ENCODE measurements at places on chromosomes 5 and 9. TPM values are rescaled to one million over a fixed set of nuclear protein-coding genes. Genes with fewer than 3 reads are reported as not detected.

GRCh38 chr9:79581794-79582193 is 10.0 kb downstream of the TLE4 start:
- DNase-seq, result peak; percentile 16
- H3K27me3 ChIP-seq, result no peaks in the 10 kb centered on the region
- no peak overlapping the region for H3K27ac ChIP-seq
- peaks cover 70% of the 10 kb centered on the region for H3K4me1 ChIP-seq

DNA sequence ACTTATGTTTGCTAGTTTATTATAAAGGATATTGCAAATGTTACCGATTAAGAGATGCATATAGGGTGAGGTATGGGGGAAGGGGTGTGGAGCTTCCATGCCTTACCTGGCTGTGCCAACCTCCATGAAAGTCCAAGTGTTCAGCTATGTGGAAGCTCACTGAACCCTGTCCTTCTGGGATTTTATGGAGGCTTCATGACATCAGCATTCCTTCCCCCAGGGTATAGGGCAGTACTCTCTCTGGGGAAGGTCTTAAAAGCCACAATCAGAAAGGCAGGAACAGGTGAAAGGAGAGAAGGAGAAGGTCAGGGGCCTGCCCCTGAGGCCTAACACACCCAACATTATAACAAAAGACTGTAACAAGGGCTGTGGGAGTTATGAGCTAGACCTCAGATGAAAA is 592.6 kb downstream of the PDE4D start:
- no peak overlapping the region for H3K4me3 ChIP-seq
- no peaks in the 10 kb centered on the region for H3K36me3 ChIP-seq
- H3K27me3 ChIP-seq, result no peaks in the 10 kb centered on the region
- H3K4me1 ChIP-seq, result no peaks in the 10 kb centered on the region
- DNase-seq, result no peak
- no peak overlapping the region for H3K27ac ChIP-seq

DNA sequence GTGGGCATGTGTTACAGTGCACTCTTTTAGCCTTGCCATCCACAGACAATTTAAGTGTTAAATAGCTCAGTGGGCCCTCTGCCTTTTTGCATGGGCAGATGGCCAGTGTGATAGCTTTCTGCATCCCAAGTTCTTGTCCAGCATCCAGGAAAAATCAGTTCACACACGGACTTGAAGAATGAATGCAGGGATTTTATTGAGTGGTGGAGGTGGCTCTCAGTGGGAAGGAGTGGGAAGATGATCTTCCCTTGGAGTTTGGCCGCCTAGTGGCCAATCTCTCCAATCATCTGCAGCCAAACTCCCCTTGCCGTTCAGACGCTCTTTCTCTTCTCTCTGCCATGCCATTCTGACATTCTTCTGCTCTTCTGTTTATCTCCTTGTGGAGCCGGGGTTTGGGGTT is 322.4 kb upstream of the GRAMD2B start:
- no peaks in the 10 kb centered on the region for H3K4me1 ChIP-seq
- no peak overlapping the region for H3K4me3 ChIP-seq
- H3K27me3 ChIP-seq, result no peaks in the 10 kb centered on the region
- no peak overlapping the region for H3K27ac ChIP-seq
- DNase-seq, result no peak
- no peaks in the 10 kb centered on the region for H3K36me3 ChIP-seq

DNA sequence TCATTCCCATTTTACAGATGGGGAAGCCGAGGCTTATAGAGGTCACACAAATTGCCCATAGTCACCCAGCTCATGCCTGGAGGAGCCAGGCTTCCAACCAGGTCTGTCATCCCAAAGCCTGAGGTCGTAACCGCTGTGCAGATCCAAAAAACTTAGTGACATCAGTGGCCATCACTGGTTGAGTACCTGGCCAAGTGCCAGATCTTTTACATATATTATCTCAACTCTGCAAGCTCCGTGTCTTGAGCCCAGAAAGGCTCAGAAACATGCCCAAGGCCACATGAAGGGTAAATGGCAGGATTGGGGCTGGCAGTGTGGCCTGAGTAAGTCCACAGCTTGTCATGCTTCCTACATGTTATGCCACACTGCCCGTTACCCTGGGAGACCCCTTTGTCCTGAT is 13.5 kb downstream of the CFAP77 start:
- H3K4me1 ChIP-seq, result no peaks in the 10 kb centered on the region
- H3K4me3 ChIP-seq, result no peak overlapping the region

- H3K4me1 ChIP-seq, result no peaks in the 10 kb centered on the region
- H3K36me3 ChIP-seq, result no peaks in the 10 kb centered on the region
- no peaks in the 10 kb centered on the region for H3K27me3 ChIP-seq
- no peak overlapping the region for H3K27ac ChIP-seq
- no peak overlapping the region for H3K4me3 ChIP-seq
- DNase-seq, result no peak
These were observed 105.6 kb upstream of the CDH10 start for GRCh38 chr5:24750355-24750754.

DNA sequence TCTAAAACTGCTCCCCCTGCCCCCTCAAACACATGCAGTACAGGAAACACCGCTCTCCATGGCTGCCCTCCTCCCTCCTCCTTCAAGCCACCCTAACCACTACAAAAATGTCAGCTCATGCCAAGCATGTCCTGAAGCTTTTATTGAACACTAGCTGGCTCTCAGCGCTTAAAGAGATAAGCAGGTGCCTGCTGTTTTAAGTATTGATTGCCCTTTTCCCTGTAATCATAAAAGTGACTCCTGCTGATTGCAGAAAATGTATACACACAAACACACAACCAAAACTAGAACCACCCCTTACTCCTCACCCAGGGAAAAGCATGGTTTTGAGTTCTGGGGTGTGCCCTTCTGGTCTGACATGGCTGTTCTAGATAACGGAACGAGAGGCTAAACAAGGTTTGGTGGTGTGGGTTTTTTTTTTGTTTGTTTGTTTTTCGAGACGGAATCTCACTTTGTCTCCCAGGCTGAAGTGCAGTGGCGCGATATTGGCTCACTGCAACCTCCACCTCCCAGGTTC is 3.7 kb upstream of the UCK1 start:
- H3K27me3 ChIP-seq, result no peaks in the 10 kb centered on the region
- H3K4me1 ChIP-seq, result peaks cover 47% of the 10 kb centered on the region
- peak; percentile 65 for DNase-seq
- H3K27ac ChIP-seq, result no peak overlapping the region
- H3K4me3 ChIP-seq, result peak overlapping the region; percentile 44

DNA sequence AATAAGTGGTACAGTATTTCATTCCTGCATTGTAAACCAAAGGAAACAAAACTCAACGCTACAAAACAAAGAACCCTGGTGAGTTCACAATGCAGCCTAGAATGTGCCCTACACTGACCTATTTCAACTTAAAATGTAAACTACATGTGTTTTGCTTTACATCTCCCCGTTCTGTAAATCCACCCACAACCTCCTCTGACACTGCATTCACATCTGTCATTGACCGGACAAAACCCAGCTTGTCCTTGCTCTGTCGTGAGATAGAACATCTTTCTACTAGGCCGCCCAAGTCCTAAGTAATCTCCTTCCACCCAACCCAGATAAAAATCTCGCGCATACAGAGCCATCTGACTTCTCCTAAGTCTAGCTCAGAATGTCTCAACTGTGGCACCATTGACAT is 6.1 kb upstream of the VLDLR start:
- H3K27ac ChIP-seq, result no peak overlapping the region
- H3K27me3 ChIP-seq, result no peaks in the 10 kb centered on the region
- no peaks in the 10 kb centered on the region for H3K36me3 ChIP-seq
- H3K4me1 ChIP-seq, result no peaks in the 10 kb centered on the region

- peaks cover 29% of the 10 kb centered on the region for H3K4me1 ChIP-seq
- no peaks in the 10 kb centered on the region for H3K36me3 ChIP-seq
- no peaks in the 10 kb centered on the region for H3K27me3 ChIP-seq
- H3K27ac ChIP-seq, result no peak overlapping the region
These were observed 78.6 kb downstream of the PBX3 start for GRCh38 chr9:125825762-125826161.

- H3K27me3 ChIP-seq, result no peaks in the 10 kb centered on the region
- H3K36me3 ChIP-seq, result no peaks in the 10 kb centered on the region
- H3K27ac ChIP-seq, result no peak overlapping the region
- DNase-seq, result no peak
- no peak overlapping the region for H3K4me3 ChIP-seq
These were observed 39.2 kb upstream of the RARS1 start for GRCh38 chr5:168446983-168447619.

GRCh38 chr9:99327667-99328066 is 105.6 kb downstream of the SEC61B start:
- H3K4me1 ChIP-seq, result no peaks in the 10 kb centered on the region
- H3K27me3 ChIP-seq, result no peaks in the 10 kb centered on the region
- H3K4me3 ChIP-seq, result no peak overlapping the region
- H3K36me3 ChIP-seq, result no peaks in the 10 kb centered on the region
- H3K27ac ChIP-seq, result no peak overlapping the region

GRCh38 chr5:100502684-100503083 is 32.5 kb upstream of the FAM174A start:
- H3K36me3 ChIP-seq, result no peaks in the 10 kb centered on the region
- H3K27me3 ChIP-seq, result no peaks in the 10 kb centered on the region
- DNase-seq, result no peak

- no peaks in the 10 kb centered on the region for H3K36me3 ChIP-seq
- H3K4me3 ChIP-seq, result no peak overlapping the region
- no peaks in the 10 kb centered on the region for H3K27me3 ChIP-seq
- no peak for DNase-seq
- peaks cover 28% of the 10 kb centered on the region for H3K4me1 ChIP-seq
These were observed 73.0 kb downstream of the PTPDC1 start for GRCh38 chr9:94157050-94157801.

DNA sequence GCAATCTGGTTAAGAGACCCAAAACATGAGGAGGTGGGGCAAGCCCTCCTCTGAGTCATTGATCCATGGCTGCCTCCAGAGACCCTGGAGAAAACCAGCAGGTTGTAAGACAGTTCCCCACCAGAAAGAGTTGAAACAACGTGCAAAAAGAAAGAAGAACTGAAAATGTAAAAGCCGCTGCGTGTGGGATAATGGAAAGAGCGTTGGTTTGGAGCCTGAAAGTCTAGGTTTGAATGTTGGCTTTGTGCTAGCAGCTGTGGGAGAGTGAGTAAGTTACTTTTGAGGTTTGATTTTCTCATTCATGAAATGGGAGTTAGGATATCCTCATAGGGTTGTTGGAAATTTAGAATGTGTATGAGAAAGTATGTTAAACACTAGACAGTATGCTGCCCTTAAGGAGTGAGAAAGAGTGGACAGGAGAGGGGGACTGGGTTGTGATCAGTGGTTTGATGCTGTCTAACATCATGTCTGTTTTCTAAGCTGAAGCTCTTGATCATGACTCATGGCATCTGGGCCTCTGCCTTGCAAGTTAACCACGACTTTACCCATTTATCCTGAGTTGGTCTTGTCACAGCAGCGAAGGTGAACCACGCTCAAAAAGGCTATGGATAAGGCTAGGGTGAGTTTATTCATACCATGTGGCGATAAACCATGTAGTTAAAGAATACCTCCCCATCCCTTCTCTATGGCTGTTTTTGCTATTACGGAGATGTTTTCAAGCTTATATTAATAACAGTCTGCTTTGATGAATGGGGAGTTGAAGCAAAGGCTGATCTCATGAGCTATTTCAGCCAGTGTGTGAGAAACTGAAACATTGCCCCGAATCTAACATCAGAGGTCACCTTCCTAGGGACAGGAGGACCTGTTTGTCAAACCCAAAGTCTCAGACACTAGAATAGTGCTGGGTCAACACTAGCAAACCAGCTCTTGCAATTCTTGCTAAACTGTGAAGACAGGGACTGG is 41.3 kb downstream of the ZNF366 start:
- H3K36me3 ChIP-seq, result no peaks in the 10 kb centered on the region
- no peak overlapping the region for H3K27ac ChIP-seq
- no peaks in the 10 kb centered on the region for H3K27me3 ChIP-seq
- no peaks in the 10 kb centered on the region for H3K4me1 ChIP-seq
- no peak for DNase-seq

DNA sequence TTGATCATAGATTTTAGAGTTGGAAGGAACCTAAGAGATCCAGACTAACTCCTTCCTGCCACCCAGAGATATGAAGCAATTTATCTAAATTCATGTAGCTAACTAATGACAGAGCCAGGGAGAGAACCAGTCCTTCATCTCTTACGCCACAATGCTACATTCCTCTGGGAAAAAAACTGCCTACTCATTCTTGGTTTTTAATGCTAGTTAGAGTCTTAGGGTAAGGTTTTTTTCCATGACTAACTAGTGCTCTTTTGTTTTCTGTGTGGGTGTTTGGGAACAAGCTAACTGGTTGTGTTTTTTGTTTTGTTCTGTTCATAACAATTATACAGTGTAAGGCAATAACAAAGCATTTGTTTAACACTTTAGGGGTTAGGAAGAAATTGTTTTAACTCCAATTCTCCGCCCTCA is 52.4 kb downstream of the SLC44A1 start:
- H3K36me3 ChIP-seq, result peaks cover 3% of the 10 kb centered on the region
- no peak overlapping the region for H3K27ac ChIP-seq

DNA sequence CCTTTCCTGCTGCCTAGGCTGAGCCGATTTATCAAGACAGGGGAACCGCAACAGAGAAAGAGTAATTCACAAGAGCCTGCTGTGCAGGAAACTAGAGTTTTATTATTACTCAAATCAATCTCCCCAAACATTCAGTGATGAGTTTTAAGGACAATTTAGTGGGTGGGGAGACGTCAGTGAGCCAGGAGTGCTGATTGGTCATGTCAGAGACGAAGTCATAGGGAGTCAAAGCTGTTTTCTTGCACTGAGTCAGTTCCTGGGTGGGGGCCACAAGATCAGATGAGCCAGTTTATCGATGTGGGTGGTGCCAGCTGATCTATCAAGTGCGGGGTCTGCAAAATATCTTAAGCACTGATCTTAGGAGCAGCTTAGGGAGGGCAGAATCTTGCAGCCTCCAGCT is 19.0 kb downstream of the SNX24 start:
- no peaks in the 10 kb centered on the region for H3K27me3 ChIP-seq
- no peaks in the 10 kb centered on the region for H3K4me1 ChIP-seq
- DNase-seq, result no peak

- H3K27ac ChIP-seq, result no peak overlapping the region
- no peaks in the 10 kb centered on the region for H3K4me1 ChIP-seq
- H3K4me3 ChIP-seq, result no peak overlapping the region
- no peak for DNase-seq
- H3K27me3 ChIP-seq, result no peaks in the 10 kb centered on the region
These were observed 21.6 kb upstream of the LRRC14B start for GRCh38 chr5:169728-170094.

GRCh38 chr5:5340206-5340729 is 82.2 kb upstream of the ICE1 start:
- no peaks in the 10 kb centered on the region for H3K4me1 ChIP-seq
- no peaks in the 10 kb centered on the region for H3K36me3 ChIP-seq
- no peak overlapping the region for H3K4me3 ChIP-seq
- no peak for DNase-seq
- H3K27me3 ChIP-seq, result no peaks in the 10 kb centered on the region

DNA sequence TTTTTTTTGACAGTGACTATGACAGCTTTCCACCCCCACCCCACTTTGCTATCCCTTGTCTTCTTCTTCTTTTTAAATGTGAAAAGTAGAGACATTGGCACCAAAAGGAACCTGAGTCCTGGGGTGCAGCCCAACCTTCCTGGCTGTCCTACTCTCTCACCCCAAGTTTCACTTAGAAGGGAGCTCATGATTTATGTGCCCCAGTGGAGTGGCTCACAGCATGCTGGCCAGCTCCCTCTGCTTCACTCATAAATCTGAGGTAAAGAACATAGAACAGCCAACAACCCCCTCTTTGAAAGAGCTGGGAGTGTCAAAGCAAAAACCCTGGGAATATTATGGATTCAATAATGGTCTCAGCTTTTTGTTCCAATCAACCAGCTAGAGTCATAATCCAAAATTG is 196.3 kb upstream of the DAPK1 start:
- H3K27me3 ChIP-seq, result no peaks in the 10 kb centered on the region
- no peaks in the 10 kb centered on the region for H3K36me3 ChIP-seq
- no peaks in the 10 kb centered on the region for H3K4me1 ChIP-seq
- H3K4me3 ChIP-seq, result no peak overlapping the region

Gene CDKN2B-AS1
- total RNA-seq, result 0.58 TPM

Gene NUTM2G
- not detected for total RNA-seq

Gene EMB
- 145 TPM for total RNA-seq

Gene PAIP2
- total RNA-seq, result 77.0 TPM

Gene NADK2
- total RNA-seq, result 22.7 TPM

Gene LRRTM2
- not detected for total RNA-seq
